ENCODE measurements at places on chromosomes 2 and 18.

DNA sequence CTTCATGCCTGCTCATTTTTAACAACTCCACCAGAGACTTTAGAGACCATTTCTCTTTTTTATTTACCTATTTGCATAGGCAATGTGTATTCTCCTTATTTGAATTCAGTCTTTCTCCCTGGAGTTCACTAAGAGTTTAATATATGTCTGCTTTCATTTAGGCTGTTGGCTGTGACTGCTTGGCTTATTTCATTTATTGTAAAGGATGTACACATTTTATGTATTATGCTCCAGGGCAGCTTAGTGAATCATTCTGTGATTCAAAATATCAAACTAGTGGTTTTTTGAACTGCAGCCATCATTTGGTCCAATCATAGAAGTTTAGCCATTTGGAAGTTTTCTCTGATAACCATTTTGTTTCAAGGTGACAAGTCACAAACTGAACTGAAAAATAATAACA is 229.6 kb downstream of the LPIN1 start:
- DNase-seq, result no peak

DNA sequence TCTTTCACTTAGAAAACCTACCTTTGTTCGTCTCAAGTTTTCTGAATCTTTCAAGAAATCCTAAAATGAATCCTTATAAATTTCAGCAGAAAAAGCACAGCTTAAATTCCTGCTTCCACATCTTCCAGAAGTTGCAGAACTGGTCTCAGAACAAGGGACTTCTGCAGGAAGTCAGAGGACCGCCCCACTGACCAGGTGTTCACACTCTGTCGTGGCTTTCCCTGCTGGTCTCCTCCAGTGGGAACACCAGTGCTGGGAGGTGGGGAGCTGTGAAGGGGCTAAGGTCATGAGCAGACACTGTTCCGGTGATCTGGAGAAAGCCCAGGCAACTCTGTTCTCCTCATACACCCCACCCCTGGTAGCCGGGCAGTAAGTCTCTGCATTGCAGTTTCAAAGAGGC is 3.5 kb downstream of the FAM110C start:
- no peak for DNase-seq

DNA sequence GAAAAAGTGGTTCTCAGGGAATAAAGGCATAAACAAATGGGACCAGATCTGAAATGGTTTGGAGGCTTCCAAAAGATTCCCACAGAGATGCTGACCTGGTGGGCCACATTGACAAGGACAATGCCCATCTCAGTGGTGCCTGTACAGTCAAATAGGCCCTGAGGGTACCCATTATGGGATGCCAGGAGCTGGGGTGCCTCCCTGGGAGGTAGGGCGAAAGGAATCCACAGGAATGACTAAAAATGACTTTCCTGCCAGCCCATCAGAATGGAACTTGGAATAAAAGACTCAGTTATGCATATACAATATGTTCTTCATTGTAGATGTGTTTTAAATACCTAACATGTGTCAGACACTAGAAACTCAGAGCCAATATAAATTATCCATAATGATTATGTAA is 248.5 kb downstream of the RNF144A start:
- DNase-seq, result peak; percentile 5

DNA sequence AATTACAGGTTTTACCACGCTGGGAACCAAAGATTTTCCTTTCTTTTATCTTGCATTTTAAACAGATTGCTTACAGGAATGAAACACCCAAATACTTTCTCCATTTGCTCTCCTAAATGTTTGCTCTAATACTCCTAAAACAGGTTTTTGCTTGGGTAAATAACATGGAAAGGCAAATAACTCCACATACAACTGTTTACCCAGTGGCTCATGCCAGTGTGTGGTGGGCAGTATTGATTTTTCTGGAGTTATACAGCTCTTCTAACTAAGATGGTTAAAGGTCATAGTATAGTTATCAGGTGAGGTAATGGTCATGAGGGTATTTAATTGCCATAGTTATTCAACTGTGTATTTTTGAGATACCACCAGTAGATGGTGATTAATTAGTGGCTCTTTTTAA is 61.2 kb upstream of the RAB27B start:
- DNase-seq, result no peak

- DNase-seq, result no peak
These were observed 99.2 kb upstream of the ITGA4 start for GRCh38 chr2:181357979-181358378.

GRCh38 chr2:72548081-72548764 is 277.6 kb downstream of the EXOC6B start:
- no peak for DNase-seq

DNA sequence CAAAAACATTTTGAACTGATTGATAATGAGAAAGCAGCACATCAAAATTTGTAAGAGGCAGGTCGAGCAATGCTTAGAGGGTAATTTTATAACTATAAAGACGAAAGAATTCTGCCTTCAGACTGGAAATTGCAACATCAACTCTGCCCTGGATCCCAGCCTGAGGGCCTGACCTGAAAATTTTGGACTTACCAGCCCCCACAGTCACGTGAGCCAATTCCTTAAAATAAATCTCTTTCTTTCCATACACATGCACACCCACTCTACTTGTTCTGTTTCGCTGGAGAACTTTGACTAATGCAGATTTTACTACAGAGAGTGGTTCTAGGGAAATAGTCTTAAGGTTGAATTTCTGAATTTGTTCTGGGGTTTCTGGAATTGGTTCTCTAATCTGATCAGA is 14.6 kb upstream of the ACOXL start:
- no peak for DNase-seq

DNA sequence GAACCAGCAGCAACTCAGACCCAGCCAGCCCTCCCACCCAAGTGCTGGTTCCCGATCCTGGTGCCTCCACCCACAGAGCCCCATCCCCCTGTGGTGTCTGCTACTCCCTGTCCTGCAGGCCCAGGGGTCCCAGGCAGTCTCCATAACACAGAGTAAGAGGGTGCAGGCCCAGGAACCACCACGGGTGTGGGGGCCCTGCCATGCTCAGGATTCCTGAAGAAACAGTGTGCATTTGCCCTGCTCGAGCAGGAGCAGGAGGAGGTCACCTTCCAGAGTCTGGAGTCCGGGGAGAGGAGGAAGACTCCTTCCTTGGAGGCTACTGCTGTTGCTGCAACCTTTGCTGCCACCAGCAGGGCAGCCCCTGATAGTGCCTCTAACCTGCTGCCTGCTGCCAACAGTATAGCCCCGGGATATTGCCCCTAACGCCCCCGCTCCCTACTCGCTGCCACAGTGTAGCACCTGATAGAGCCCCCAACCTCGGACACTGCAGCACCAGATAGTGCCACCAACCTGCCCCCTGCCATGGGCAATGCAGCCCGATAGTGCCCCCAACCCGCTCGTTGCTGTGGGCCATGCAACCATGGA is 46.8 kb upstream of the ANKRD62 start:
- DNase-seq, result no peak

- no peak for DNase-seq
These were observed 218.0 kb downstream of the DYSF start for GRCh38 chr2:71671203-71671854.

GRCh38 chr2:207883002-207883780 is 113.5 kb upstream of the FZD5 start:
- no peak for DNase-seq

Data from EL (cell line).